ENCODE measurements at places on chromosomes 5 and 9.

DNA sequence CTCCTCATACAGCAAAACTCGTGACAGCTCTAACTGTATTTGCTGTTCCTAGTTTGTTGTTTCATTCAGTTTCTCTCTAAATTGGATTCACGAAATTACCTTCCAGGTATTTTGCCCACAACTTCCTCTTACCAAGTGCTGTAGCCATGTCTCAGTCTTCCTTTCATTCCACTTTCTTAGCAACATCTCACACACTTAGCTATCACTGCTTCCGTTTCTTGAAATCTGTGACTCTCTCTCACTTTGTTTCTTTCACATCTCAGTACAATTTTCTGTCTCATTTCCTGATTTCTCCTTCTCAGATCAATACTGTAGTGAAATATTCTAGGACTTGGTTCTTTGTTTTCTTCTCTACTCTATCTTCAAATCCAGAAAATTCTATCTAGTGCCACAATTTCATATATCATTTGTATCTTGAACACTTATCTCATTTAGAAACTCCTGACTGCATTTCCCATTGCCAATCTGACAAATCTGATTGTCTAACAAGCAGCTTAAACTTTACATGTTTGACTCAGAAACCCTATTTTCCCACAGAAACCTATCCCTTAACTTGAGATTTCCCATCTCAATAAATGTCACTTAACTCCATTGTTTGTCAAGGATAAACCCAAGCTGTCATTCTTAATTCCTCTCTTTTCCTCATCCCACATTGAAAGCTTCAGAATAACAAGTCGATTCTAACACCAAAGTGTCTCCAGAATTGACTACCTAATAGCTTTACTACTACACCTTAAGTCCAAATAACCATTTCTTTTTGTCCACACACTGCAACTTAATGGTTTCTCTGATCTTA, 303.1 kb downstream of the CDH12 start:
- DNase-seq, result no peak

- DNase-seq, result no peak
These were observed 246.0 kb downstream of the ENC1 start for GRCh38 chr5:74394528-74394915.

- no peak for DNase-seq
These were observed 70.6 kb downstream of the IQGAP2 start for GRCh38 chr5:76473661-76474060.

DNA sequence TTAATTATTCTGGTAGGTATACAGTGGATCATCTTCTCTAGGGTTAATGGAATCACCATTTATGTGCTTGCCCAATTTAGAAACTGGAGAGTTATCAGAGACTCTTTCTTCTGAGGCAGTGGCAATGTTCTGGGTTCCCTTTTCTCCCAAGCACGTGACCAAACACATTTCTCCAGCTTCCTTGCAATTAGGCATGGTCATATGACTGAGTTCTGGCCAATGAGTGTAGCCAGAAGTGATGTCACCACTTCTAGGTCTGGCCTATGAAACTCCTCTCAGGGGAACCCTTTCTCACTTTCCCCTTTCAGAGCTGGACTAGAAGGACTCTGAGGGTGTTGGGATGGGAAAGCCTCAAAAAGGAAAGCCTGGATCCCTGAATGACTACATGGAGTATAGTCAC, 172.0 kb downstream of the NSG2 start:
- DNase-seq, result no peak

DNA sequence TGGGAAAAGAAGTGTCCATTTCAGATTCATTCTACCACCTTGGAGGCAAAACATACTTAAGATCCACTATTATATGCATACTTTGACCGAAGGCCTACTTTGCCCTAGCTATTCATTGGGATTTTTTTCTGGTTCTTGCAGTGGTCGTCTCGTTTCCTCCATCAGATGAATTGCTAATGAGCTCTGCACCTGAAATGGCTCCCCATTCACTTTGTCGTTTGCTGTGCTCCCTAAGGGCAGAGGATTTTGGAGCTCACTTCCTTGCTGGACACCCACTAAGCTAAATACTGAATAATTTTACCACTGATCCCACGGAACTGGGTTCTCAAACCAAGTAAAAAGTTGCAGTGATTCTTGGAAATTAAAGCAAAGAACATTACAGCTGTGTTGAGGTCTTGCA, 1.9 kb downstream of the KDM3B start:
- DNase-seq, result no peak

GRCh38 chr5:148856009-148856367, 29.6 kb downstream of the ADRB2 start:
- DNase-seq, result no peak

DNA sequence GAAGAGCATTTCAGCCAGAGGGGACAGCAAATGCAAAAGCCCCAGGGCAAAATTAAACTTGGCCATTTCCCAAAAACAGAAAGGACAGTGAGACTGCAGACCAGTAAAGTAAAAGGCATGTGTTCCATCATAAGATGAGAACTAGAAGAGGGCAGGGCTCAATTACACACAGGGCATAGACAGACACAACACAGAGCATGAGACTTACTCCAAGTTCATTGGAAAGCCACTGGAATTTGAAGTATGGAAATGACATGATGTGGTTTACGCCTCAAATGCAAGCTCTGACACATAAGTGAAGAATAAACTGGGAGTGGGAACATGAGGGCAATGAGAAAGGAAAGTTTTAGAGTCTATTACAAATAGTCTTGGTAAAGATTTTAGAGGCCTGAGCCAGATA, 446.6 kb upstream of the GRIA1 start:
- DNase-seq, result no peak

DNA sequence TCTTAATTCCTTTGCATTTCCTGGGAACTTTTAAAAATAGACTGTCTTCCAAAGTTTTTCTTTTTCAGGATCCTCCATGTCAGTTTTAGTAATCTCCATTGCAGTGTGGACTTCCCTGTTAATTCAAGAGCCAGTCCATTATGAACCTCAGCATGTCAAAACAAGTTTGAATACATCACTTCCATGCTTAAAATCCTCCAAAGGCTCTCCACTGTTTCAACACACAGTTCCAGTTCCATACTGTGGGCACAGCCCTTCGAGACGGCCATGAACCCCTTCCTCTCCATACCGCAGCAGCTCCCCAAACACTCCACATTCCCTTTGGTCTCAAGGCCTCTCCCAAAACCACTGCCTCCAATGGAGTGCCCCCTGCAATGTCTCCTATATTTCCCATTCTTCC, 19.5 kb downstream of the LIFR start:
- DNase-seq, result no peak

DNA sequence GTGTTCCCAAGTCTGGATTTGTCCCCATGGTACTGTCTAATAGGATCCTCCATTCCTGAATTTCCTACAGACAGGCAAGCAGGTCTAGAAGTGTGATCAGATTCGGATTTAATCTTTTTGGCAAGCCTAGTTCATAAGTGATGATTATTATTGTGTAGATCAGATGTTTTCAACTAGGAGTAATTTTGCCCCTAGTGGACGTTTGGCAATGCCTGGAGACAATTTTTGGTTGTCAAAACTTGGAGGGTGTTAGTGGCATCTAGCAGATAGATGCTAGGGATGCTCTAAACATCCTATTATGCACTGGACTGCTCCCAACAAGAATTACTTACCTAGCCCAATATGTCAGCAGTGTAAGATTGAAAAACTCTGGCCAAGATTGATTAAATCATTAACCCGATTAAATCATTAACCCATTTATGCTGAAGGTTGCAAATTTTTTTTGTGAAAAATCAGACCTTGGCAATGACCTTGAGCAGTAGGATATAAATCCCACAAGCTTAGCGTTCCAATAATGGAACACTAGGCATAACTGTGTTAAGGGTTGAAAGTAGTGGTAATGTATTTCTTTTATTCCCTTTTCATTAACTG, 28.2 kb downstream of the TCERG1 start:
- no peak for DNase-seq

GRCh38 chr5:158786390-158786789, 313.3 kb downstream of the EBF1 start:
- no peak for DNase-seq

GRCh38 chr9:70616228-70616990, 202.0 kb upstream of the KLF9 start:
- no peak for DNase-seq

GRCh38 chr5:174720612-174721529, 3.5 kb upstream of the MSX2 start:
- DNase-seq, result no peak

GRCh38 chr5:1315018-1315708, 20.3 kb upstream of the TERT start:
- DNase-seq, result no peak

DNA sequence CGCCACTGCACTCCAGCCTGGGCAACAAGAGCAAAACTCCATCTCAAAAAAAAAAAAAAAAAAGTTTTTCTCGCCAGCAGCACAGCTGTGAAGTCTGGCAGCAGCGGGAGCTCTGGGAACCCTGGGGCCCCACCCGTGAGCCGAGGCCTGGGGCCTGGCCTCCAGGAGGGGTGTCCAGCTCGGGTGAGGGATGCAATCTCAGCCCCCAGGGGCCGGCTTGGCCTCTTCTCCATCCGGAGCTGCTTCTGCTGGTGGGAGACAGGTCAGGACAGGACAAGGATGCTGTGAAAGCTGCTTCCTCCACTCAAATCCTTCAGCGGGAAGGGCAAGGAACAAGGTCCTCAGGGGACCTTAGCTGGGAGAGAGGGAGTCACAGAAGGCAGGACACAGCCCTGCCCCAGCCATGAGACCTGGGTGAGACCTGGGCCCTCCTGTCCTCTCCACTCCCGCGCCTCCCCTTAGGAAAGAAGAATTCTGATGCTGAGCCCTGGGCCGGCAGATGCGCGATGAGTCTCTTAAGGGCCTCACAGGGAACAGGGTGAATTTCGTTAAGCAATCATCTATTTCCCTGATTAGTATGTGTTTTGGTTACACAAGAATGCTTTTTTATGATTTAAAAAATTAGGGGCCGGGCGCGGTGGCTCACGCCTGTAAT, 30.6 kb downstream of the PLPP7 start:
- DNase-seq, result no peak

DNA sequence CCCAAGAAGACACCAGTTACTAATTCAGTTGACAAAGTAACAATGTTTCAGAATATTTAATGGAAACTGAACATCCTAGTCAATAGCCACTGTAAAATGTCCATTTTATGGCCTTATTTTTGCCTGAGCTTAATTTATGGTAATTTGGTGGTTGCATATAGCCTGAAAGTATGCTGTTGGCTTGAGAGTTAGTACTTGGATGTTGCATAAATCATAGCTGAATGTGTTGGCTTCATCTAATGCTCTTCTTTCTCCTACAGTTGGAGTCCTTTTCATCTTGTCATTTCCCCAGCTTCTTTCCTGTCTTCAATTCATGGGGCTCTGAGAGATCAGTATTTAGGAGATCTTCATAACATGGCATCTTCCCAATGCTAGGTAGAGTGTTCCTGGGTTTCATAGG, 164.6 kb downstream of the MAT2B start:
- DNase-seq, result no peak

DNA sequence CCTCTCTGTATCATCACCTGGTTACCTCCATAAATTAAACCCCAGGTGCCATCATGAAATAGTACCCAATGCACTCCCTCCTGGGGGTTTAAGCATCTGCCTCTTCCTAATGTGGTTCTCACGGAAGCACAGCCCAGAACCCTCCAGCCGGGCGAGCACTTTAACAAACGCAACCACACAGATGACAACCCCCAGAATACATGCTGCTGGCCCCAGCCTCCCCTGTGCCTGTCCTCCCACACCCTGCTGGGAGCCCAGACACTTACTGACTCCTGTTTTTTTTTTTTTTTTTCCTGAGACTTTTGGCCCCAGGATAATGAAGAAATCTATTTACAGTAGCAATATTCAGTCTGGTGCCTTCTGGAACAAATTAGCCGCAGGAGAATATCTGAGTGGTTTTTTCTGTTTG, 50.0 kb upstream of the COL5A1 start:
- DNase-seq, result no peak

DNA sequence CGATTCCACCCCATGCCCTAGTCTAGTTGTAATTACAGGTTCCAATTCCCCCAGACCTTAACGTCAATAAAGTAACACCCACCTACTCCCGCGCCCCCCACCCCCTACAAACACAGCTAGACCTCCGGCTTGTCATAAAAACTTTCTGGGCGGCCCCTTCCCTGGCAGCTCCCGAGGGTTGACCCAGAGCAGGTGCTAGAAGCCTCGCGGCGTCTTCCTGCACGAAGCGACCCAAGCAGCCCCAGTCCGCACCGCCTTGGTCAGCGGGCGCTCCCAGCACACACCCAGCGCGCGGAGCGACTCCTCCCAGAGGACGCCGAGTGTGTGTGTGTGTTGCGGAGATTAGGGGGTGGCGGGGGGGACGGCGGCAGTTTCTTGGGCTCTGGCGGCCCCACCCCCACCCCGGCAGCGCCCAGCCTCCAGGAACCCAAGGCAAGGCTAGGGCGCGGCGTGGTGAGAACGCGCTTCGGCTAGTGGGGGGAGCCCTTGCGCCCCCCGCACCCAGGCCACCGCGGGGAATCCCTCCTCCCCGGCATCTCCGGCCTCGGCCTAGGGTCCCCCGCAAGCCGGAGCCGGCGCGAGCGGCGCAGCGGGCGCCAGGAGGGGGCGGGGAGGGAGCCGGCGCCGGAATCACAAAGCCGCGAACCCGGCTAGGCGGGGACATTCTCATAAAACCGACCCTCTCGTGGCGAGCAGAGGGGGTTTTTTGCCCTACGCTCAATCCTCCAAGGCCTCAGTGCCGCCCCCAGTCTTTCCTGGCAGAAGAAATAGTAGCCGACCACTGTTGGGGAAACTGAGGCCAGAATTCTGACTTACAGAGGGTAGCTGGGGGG, 2.2 kb downstream of the PCDH1 start:
- DNase-seq, result no peak

DNA sequence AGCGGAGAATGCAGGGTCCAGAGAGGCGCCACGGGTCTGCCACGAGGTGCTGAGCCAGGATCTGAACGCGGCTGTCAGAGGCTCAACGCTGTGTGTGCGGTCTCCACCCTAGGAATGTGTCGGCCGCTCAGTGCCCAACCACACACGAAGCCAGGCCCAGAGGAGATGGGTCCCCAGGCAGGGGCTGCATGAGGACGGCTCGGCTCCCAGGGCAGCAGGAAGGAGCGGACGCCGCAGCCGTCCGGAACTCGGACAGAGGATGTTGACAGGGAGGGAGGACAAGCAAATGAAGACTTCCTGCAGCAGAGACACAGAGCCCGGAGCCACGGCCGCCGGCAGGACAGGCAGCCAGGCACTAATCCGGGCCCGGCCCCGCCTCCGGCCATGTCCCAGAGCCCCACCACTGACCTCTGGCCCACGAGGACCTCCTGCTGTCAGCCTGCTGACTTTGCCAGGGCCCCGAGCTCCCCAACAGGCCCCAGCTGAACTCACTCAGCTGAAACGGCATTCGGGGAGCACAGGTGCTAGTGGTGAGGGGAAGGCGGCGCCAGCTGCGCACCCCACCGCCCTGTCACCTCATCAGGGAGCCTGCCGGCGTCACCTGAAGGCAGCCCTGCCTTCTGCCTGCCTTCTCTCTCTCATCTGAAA, 12.7 kb downstream of the VAV2 start:
- DNase-seq, result no peak

GRCh38 chr9:129291041-129291501, 113.0 kb upstream of the IER5L start:
- no peak for DNase-seq

GRCh38 chr5:170480260-170480659, 23.6 kb upstream of the KCNIP1 start:
- no peak for DNase-seq

All from NCI-H1417 treated with DMSO at 0.1 percent for 48 hours (cell line).